ENCODE measurements at places on chromosomes 6 and 20.

DNA sequence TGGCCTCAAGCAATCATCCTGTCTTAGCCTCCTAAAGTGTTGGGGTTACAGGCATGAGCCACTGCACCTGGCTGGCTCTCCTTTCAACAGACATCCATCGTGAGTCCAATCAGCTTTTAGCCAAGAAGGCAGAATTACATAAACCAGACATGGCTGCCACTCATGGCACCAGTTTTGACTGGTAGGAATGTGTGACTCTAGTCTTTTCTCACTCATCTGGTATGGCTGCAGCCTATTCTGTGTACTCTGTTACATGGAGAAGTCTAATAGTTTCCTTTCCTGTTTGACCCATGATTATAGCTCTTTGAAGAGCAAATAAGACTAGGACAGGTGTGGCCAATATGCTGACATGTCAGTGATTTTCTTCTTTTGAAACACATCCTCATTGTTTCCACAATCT lies 27.0 kb upstream of the RNF144B start:
- DNase-seq: no peak

DNA sequence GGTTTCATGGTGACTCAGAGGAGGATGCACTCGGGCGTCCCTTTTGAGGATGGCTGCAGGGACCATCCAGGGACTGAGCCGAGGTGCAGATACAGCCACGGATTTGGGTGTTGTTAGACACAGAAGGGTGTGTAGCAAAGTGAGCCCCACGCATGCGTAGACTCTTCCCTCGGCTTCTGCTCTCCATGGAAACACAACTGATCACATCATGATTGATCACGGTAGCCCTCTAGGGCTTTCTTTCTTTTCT lies 606 bp upstream of the ULBP1 start:
- no peak for DNase-seq

DNA sequence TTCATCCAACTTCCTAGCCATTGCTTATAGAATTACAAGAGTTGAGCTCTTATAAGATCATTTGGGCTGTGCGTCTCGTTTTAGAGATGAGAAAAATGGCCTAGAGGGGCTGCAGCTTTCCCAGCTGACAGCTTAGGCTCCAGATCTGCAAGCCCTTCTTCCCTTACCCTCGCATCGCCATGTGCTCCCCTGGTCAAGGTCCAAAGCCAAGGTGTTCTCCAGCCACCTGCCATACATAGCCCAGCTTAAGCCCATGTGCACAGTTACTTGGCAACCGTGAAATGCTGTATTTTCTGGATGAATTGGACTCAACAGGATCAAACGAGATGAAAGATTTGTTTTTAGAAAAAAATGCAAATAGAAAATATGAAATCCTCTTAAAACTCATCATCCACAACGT lies 7.9 kb downstream of the MAP3K4 start:
- DNase-seq: no peak

GRCh38 chr6:129253727-129254126 lies 370.8 kb downstream of the LAMA2 start:
- no peak for DNase-seq

DNA sequence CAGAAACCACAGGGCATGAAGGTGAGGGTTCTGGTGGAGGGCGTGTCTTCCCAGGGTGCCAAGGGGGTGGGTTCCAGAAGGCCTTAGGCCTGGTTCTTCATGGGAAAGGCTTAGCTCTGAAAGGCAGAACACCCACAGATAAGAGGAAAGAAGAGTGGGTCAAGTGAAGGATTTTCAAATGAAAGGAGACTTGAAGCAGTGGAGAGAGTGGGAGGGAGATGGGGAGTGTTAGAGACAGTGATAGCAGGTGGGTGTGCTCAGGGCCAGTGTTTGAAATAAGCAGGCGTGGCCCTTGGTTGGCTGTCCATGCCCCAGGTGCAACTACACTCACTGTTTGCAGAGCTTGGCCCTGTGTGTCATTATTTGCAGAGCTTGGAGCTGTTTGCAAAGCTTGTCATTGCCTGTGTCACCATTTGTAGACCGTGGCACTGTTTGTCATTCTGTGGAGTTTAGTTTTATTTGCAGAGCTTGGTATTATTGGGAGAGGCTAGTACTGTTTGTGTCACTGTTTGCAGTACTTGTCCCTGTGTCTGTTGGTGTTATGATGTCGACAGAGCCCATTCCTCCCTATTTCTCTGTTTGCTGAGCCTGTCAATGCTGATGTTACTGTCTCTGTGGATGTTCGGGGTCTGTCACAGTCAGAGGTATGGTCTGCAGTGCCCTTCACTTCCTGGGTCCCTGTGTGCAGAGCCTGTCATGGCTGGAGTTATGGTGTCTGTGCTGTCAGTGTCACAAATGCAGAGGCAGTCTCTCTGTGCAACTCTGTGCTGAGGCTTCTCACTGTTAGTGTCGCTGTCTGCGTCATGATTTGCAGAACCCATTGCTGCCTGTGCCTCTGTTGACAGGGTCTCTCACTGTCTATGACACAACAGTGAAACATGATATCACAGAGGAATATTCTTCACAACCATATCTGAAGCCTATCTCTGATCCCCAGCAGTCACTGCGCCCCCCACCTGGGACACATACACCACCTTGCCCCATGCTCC lies 127.7 kb upstream of the LRFN2 start:
- no peak for DNase-seq

GRCh38 chr20:13458860-13459451 lies 179.8 kb downstream of the TASP1 start:
- DNase-seq: peak; percentile 12

DNA sequence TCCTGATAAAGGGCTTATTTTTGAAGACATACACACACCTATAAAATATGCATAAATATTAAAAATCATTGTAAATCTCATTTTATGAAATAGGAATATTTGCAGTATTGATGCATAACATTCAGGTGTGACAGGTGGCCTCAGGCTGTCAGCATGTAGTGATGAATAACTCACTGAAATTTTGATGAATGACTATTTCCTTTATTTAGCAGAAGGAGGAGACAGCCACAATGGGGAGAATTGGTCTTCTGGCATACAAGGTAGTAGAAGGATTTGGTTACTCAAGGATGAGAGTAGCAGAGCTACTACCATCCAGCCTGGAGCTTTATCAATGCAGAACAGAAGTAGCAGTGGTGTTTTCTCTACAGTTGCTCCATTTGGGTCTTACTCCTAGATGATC lies 47.2 kb downstream of the RGS17 start:
- DNase-seq: no peak

GRCh38 chr6:148367411-148368024 lies 24.9 kb downstream of the SASH1 start:
- peak; percentile 91 for DNase-seq

DNA sequence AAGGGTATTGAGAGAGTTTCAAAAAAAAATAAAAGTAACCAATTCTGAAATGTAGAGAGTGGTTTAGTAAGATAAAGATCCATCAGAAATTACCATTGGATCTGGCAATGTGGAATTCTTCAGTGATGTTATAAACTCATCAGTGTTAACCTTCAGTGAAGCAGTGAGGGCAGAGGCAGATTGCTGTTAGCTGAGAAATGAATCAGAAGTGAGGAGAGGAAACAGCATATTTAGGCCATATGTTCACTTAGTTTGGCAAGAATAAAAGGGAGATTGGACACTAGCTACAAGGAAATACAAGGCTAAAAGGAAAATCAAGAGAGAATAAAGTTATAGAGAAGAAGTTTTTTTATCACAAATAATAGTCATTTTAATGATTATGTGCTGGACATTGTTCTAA lies 9.6 kb downstream of the KCNQ5 start:
- peak; percentile 21 for DNase-seq

DNA sequence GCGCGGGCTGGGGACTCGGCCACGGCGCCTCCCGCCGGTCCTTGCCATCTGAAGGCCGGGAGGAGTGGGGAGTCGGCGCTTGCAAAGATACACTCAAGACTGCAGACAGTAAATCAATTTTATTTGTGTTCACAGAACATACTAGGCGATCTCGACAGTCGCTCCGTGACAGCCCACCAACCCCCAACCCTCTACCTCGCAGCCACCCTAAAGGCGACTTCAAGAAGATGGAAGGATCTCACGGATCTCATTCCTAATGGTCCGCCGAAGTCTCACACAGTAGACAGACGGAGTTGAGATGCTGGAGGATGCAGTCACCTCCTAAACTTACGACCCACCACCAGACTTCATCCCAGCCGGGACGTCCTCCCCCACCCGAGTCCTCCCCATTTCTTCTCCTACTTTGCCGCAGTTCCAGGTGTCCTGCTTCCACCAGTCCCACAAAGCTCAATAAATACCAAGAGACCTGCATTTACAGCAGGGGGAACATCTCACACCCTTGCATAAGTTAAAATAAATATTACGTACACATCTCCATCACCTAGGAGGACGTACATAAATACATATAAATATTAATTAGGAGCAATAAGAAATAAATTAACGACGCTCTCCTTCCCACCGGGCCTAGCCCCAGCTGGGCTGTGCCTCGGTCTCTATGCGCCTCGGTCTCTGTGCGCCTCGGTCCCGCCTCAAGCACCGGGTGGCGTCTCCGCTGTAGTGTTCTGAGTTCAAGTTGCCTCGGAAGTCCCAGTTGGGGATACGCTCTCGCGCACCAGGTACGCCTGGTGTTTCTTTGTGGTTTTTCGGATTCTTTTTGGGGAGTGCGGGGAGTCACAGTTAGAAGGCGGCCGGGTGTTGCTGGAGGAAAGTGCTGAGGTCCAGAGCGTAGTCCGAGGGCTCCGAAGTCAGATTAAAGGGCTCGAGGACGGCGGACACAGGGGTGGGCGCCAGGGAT lies 889 bp upstream of the FLOT1 start:
- peak; percentile 47 for DNase-seq

DNA sequence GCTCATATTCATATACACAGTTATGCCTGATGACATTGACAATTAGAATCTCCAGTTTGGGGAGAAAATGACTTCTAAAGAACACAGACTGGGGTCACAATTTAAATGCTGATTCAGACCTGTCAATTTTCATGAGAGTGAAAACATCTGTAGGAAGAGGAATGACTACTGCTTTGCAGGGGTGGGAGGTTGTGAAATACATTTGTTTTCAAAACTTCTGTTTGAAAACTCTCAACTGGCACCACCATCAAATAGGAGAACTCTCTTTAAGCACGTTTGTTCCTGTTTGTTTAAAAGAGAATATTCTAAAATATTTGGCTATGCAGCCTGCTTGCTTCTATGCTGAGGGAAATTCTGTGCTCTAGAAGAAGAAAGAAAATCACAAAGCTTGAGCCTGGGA lies 50.8 kb upstream of the ADGRF5 start:
- DNase-seq: peak; percentile 63

DNA sequence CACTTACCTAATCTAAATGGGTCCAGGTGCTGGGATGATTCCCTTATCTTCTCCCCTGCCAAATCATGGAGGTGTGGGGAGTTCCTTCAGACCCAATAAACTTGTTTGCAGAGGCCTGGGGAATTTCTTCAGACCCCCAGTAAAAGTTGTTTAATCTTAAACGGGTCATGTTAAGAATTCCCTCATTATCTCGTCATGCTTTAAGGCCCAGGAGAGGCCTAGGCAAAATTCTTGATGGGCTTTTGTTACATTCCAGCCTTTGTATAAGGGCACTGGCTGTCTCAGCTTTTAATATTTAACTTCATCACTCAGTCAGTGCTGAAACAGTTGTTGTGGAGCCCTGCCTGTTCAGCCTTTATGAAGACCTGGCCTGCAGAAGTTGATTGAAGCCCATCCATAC lies 11.0 kb upstream of the SLC35B3 start:
- no peak for DNase-seq

DNA sequence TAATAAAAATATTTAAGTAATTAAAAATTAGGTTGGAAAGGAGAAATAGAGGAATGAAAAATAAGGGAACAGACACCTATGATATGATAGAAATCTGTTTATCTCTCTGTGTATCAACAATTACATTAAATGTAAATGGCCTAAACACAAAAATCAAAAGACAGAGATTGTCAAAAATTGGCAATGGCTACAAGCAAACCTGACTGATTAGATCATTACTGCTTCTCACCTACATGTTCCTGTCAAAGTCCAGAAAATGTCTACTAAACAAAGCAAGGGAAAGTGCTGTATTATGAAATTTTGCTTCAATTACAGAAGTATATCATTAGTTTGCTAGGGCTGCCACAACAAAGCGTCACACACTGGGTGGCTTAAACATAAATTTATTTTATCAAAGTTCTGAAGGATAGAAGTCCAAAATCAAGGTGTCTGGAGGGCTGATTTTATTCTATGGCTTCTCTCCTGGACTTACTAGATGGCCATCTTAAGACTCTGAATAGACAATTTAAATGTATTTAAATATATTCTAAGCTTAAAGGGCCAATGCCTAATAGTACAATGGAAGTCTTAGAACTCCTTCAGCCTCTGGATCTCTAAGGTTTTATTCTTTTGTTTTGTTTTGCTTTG lies 6.3 kb downstream of the ME1 start:
- DNase-seq: no peak

- DNase-seq: peak; percentile 68
Observed at GRCh38 chr6:72954716-72955115, 270.6 kb downstream of the KHDC1L start.

- DNase-seq: no peak
Observed at GRCh38 chr6:107495196-107495643, 5.3 kb downstream of the SOBP start.

DNA sequence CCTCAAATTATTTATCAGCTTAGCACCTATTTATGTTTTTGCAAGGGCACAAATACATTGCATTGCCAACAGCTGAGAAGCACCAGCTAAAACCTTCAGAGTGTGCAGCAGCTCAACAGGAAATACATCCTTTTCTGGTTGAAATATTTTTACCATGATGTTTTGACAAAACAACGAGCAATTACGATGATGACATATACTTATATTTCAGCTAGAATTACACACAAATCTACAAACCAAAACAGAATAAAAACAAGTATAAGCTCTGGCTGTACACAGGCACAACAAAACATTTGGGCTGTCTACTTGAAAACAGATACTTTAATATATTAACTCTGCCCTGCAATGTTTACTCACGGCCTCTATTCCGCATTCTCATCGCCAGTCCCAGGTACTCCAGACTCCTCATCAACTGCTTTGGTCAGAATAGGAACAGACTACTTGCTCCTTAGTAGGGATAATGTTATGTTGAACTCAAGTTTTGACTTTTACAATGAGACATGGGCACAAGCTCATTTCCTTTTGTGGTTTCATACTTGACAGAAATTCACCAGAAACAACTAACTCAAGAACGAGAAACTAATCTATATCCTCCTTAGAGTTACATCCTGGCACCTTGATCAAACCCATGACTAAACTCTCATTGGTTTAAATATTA lies 377.6 kb downstream of the ESR1 start:
- no peak for DNase-seq

- peak; percentile 58 for DNase-seq
Observed at GRCh38 chr20:3751675-3752385, 15.7 kb downstream of the ADISSP start.

DNA sequence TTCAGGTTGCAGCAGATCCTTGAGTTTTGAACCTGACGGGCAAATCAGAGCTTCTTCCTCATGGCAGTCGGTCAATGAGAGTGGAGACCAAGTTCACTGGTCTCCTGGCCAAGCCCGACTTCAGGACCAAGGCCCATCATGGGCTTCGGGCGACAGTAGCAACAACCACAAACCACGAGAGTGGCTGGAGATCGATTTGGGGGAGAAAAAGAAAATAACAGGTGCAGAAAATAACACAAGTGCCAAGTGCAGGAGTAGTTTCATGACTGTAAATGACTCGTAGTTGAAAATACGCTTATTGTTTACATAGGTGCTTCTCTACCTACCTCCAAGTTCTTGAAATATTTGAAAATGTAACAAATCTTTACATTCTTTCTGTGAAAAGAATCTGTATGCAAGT lies 56.1 kb downstream of the DCBLD1 start:
- DNase-seq: no peak

Measured in cardiac muscle cell (in vitro differentiated cells and primary cell).